ENCODE measurements at places on chromosomes 1 and 21.

DNA sequence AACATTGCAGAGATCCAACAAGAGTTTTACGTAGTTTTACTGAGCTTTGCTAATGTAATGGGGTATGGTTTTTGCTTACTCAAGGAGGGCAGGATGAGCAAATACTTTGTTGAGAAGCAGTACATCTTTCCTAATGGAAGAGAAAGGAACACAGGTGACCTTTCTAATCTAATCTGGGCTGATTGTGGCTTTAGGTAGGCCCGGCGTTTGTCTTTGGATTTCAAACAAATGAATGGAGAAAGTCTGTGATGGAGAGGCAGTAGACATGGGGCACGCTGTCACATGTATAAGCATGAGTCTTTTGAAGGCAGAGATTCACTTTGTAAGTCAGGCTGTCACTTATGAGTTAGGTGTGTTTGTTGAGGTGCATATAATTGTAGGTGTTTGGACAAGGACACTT lies 1.7 kb downstream of the PLEKHM2 start:
- no peak for DNase-seq

- DNase-seq = no peak
These were observed 83.4 kb downstream of the SMYD2 start for GRCh38 chr1:214364386-214364785.

- DNase-seq = no peak
These were observed 40.8 kb downstream of the SLC37A1 start for GRCh38 chr21:42554251-42554961.

- no peak for DNase-seq
These were observed 107.7 kb upstream of the CACYBP start for GRCh38 chr1:174892016-174892415.

DNA sequence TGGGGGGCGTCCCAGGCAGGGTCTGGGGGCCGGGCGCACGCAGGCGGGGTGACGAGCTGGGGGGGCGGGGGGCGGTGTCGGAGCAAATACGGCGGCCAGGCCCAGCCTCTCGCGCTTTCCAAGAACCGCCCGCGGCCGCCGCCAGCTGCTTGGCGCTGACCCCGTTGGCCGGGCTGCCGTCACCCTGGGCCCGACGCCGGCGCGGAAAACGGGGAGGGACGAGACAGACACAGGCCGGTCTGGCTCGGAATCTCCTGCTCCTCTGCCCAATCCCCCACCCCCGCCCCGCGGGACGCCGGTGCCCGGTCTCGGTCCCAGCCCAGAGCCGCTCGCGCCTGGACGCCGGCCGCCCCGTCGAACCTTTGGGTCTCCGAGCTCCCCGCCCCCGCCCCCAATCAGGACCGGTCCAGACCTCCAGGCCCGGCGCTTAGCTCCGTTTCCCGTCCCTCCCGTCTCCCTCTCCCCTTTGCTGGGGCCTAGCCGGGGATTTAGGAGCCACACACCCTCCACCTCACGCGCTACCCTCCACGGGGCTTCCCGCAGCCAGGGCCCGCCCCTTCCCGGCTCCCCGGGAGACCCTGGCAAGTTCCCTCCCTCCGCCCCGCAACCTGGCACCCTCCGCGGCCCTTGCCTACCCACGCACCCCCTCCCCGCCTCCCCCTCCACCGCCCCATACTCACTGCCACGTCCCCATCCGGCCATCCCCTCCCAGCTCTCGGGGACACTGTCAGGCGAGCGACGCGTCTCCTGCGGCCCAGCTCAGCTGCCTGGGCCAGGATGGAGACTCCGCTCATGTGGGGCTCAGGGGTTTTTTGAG lies 800 bp upstream of the MMP23B start:
- no peak for DNase-seq

GRCh38 chr1:102586022-102586421 lies 522.3 kb downstream of the COL11A1 start:
- DNase-seq = no peak

DNA sequence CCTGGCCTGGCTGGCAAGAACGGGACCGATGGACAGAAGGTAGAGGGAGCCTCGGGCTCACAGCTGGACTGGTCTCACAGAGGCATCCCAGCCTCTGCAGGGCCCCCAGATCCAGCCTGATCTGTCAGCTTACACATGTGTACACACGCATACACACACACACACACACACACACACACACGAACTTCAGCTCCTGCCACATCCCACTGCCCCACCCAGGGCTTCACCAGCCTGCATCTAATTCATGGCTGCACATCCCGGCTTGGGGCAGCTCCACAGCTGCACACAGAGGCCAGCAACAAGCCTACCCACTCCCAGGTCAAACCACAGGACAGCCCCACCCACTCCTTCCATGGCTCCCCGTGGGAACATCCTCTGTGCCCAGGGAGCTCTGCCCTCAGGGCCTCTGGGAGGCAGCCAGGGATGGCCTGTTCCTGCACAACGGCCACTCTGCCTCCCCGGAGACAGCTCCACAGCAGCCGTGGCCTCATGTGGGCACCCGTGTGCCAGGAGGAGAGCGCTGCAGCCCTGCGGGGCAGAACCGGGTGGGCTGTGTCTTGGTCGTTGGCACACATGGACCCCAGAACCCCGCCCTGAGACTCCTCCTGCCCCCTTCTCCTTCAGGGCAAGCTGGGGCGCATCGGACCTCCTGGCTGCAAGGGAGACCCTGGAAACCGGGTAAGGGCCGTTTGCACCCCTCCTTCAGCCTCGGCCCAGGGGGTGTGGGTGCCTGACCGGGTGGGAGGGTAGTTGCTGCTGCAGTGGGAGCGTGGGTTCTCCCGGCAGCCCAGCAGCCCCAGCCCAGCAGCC lies 19.1 kb downstream of the COL6A2 start:
- no peak for DNase-seq

DNA sequence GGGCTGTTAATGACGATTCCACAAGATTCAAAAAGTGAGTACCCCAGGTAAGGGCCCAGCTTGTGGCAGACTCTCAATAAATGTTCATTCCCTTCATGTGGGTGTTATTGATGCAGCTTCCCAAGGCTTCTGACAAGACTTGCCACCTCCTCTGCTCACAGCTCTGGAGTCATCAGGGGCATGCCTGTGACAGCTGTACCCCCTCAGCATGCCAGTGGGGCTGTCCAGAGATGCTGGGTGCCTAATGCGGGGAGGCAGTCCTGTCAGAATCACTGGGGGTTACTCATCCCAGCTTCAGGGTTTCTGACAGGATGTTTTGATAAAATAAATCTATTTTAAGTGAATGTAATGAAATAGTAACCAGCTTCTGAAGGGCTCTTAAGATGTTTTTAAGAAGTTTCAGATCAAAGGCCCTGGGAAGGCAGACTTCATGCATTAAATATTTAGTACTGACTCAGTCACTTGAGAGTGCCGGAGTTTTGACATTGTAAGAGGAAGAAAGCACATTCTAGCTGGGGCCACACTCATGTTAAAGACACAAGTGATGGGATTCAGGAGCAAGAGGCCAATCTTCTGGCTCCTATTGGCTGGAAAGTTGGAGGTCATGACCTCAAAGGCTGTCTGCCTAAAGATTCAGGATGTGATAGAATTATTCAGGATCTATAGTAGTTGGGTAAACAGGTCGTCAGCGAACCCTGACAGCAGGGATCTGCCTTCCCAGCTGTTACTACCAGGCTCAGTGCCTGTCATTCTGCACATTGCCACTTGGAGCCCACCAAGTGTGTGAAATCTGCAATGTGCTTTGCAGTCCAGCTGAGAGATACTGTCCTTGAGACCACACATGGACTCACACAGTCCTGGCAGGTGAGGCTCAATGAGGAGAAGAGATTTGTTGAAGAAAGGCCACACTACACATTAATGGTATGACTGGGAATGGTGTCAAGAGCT lies 239.6 kb upstream of the BEND5 start:
- no peak for DNase-seq

DNA sequence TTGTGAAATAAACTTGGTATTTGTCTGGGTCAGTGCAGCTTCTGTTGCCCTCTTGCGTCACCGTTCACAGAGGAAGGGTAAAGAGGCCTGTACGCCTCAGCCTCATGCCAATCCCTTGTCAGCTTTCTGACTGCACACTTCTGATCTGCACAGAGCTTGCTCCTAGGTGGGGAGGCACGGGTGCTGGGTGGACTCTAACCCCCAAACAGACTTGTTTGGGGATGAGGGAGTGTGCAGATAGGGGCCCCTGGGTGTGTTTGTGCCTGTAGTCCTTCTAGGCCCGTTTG lies 803 bp upstream of the B4GALT2 start:
- no peak for DNase-seq

All from activated CD8-positive, alpha-beta memory T cell treated with anti-CD3 and anti-CD28 coated beads for 1 hour (primary cell).